ENCODE measurements at places on chromosomes 12 and 14.
A peak's percentile ranks its signal among the peaks of the same experiment; 100 is the strongest.

GRCh38 chr12:99658671-99659349, 11.3 kb downstream of the GARIN6 start:
- no peak overlapping the region for H3K27ac ChIP-seq
- H3K36me3 ChIP-seq: no peaks in the 10 kb centered on the region
- no peaks in the 10 kb centered on the region for H3K27me3 ChIP-seq
- H3K4me1 ChIP-seq: no peaks in the 10 kb centered on the region
- DNase-seq: no peak

- H3K27me3 ChIP-seq: no peaks in the 10 kb centered on the region
- H3K36me3 ChIP-seq: no peaks in the 10 kb centered on the region
- H3K4me1 ChIP-seq: no peaks in the 10 kb centered on the region
Observed at GRCh38 chr12:108400056-108400455, 60.9 kb upstream of the CMKLR1 start.

- H3K27ac ChIP-seq: peak overlapping the region; percentile 22
- no peaks in the 10 kb centered on the region for H3K36me3 ChIP-seq
- H3K4me1 ChIP-seq: peaks cover 29% of the 10 kb centered on the region
- DNase-seq: peak; percentile 52
- H3K27me3 ChIP-seq: no peaks in the 10 kb centered on the region
- no peak overlapping the region for H3K4me3 ChIP-seq
Observed at GRCh38 chr14:24329736-24330135, 5.1 kb downstream of the ADCY4 start.

GRCh38 chr12:55901881-55902490, 25.7 kb downstream of the PYM1 start:
- H3K4me3 ChIP-seq: no peak overlapping the region
- no peak for DNase-seq
- peaks cover 6% of the 10 kb centered on the region for H3K4me1 ChIP-seq
- H3K27ac ChIP-seq: peak overlapping the region; percentile 9
- peaks cover 11% of the 10 kb centered on the region for H3K36me3 ChIP-seq

- H3K27me3 ChIP-seq: no peaks in the 10 kb centered on the region
- DNase-seq: no peak
- no peaks in the 10 kb centered on the region for H3K36me3 ChIP-seq
- H3K4me3 ChIP-seq: no peak overlapping the region
- peaks cover 3% of the 10 kb centered on the region for H3K4me1 ChIP-seq
Observed at GRCh38 chr14:100413699-100414098, 90.6 kb downstream of the SLC25A47 start.

GRCh38 chr14:65780566-65780965, 368.0 kb downstream of the FUT8 start:
- H3K27me3 ChIP-seq: no peaks in the 10 kb centered on the region
- peaks cover 11% of the 10 kb centered on the region for H3K4me1 ChIP-seq
- no peak overlapping the region for H3K4me3 ChIP-seq
- no peak overlapping the region for H3K27ac ChIP-seq

GRCh38 chr12:71671816-71672215, 7.7 kb downstream of the THAP2 start:
- H3K4me1 ChIP-seq: no peaks in the 10 kb centered on the region
- H3K4me3 ChIP-seq: no peak overlapping the region
- H3K36me3 ChIP-seq: no peaks in the 10 kb centered on the region
- no peaks in the 10 kb centered on the region for H3K27me3 ChIP-seq

- no peak overlapping the region for H3K27ac ChIP-seq
- peaks cover 9% of the 10 kb centered on the region for H3K36me3 ChIP-seq
- no peak for DNase-seq
- no peak overlapping the region for H3K4me3 ChIP-seq
- no peaks in the 10 kb centered on the region for H3K4me1 ChIP-seq
- H3K27me3 ChIP-seq: no peaks in the 10 kb centered on the region
Observed at GRCh38 chr12:132771126-132771838, 9.7 kb upstream of the ANKLE2 start.

DNA sequence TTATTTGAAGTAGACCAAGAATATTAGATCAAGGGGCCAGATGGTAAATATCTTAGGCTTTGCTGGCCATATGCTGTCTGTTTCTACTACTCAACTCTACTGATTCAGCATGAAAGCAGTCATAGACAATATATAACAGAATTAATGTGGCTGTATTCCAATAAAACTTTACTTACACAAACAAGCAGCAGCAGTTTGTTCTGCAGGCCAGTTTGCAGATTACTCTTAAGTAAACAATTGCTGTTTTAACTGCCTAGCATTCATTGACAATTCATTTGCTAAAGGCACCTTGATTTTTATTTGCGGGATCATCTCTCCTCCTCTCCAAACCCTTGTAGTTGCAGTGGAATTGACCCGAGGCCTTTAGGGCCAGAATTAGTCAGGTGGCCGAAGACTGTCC, 94.1 kb upstream of the GARIN6 start:
- no peaks in the 10 kb centered on the region for H3K36me3 ChIP-seq
- no peaks in the 10 kb centered on the region for H3K27me3 ChIP-seq
- H3K4me3 ChIP-seq: no peak overlapping the region
- no peak overlapping the region for H3K27ac ChIP-seq
- no peak for DNase-seq
- H3K4me1 ChIP-seq: no peaks in the 10 kb centered on the region

- H3K27ac ChIP-seq: no peak overlapping the region
- H3K4me3 ChIP-seq: peak overlapping the region; percentile 41
- peaks cover 44% of the 10 kb centered on the region for H3K27me3 ChIP-seq
Observed at GRCh38 chr12:102958073-102958829, 777 bp downstream of the ASCL1 start.

All from small intestine (tissue), 16 donors.